ENCODE measurements at places on chromosomes 7 and 10. TPM values are rescaled to one million over a fixed set of nuclear protein-coding genes. Genes with fewer than 3 reads are reported as not detected.

DNA sequence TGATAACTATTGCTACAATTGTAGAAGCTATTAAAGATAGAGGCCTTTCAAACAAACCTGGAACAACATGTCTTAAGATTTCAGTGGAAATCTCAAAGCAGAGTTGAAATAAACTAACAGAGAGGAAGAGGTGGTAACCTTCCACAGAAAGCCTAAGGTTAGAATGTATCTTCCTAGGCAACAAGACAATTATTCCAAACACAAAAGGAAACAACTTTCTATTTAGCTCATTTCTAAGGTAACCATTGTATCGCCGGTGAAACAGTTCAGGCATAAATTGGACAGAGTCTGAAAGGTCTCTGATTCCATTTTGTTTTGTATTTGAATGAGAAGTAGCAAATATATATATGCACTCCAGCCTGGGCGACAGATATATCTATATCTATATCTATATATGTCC is 30.7 kb upstream of the HYCC1 start:
- no peak for DNase-seq

DNA sequence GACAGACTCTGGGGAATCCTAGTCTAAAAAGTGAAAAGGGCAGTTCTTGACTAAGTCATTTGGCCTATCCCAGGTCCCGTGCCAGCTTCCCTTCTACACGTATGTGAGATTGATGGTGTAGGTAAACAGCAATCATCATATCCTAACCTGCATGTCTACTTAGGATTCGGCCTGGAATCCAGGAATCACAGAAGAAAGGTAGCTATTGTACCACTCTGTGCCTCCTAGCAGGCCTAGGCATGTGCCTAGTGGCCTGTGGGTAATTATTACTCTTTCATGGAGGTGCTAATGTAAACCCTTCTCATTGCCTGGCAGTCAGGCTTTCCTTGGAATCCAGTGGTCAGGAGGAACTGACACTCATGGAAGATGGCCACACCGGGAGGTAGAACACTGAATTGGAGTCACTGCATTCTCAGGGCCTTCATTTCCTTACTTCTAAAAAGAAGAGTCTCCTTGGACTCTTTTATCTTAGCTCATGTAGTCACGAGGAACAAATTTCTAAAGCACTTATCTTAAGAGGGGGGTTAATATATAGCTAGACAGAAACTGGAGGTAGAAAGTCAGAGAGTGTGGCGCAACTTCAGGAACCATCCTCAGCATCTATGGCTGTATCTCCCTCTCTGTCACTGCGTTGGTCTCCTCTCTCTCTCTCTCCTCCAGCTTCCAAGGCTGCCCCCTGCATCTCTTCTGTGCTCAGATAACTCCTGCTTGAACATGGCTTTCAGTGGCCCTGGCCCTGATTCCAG is 122.5 kb downstream of the C1GALT1 start:
- DNase-seq, result no peak

DNA sequence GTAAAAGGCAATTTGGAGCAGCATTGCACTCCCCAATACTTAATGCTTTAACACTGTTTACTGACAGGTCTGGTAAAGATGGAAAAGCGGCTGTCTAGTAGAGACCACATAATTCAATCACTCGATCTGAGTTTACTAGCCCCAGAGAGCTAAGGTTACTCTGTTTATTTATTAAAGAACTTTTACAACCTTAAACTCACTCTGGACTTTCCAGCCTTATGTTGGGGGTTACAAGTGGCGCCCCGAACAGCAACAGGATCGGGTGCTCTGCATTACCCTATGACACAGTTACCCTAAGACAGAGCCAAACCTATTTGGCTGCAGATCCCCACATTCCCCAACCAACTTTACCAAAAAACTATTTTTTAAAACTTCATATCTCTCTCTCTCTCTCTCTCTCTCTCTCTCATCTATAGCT is 43.9 kb downstream of the MRPS24 start:
- no peak for DNase-seq

GRCh38 chr7:151440799-151441445 is 981 bp upstream of the CRYGN start:
- no peak for DNase-seq

DNA sequence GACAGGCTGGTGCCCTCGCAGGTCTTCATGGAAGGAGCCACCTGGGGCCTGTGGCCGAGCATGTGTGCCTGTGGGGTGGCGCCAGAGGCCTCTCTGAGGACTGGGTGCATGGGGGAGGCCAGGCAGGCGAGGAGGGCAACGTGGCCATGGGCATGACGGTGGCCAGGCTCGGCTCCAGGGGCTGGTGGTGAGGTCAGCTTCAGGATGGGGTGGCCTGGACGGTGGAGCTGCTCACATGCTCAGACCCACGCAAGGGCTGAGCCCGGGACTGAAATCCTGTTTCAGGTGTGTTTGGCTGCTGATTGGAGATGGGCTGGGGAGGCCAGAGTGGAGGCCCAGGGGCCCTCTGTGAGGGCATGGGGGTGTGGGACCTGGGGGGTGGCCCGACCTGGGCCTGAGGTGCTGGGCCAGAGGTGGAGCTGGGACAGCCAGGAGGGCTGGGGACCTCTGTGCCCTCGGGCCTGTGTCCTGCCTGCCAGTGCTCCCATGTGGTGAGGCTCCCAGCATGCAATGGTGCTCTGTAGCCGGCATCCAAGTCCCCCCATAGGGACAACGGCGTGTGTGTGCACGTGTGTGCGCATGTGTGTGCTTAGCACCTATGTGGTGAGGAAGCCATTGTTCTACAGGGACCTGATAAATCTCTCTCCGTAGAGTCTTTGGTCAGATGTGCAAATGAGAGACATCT is 71.1 kb downstream of the INPP5A start:
- DNase-seq, result no peak

- no peak for DNase-seq
These were observed 306.2 kb downstream of the CCSER2 start for GRCh38 chr10:84634636-84635035.

DNA sequence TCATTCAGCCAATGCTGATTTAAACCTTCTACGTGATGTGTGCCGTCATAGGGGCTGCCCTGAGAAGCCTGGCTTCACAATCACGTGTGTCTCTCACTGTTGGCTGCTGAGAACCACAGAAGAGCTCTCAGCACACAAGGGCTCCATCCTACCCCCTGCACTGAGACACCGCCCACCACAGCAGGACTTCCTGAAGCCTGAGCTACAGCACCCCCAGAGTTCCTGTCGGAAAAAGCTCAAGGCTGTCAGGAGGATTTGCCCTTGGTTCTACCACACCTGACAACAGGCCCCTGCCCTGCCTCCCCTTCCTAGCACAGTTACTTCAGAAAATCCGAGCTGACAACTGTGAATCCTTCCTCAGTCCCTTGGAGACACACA is 191.9 kb downstream of the MAD1L1 start:
- no peak for DNase-seq

DNA sequence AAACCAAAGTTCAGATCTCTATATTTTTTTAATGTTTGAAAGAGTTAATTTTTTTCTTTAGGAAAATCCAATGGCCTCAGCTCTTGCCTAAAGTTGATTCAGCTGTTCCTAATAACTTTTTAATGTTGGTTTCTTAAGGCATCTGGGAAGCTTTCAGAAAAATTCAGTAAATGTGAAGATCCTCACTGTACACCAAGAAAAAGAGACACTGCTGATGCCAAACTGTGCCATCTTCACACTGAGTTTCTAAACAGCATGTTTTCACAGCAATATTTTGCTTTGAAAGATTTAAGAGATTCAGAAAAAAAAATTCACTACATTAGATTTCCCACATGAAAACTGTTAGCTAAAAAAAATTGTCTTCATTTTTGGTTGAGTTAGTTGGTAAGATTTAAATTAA is 249.4 kb downstream of the NEBL start:
- DNase-seq, result no peak

DNA sequence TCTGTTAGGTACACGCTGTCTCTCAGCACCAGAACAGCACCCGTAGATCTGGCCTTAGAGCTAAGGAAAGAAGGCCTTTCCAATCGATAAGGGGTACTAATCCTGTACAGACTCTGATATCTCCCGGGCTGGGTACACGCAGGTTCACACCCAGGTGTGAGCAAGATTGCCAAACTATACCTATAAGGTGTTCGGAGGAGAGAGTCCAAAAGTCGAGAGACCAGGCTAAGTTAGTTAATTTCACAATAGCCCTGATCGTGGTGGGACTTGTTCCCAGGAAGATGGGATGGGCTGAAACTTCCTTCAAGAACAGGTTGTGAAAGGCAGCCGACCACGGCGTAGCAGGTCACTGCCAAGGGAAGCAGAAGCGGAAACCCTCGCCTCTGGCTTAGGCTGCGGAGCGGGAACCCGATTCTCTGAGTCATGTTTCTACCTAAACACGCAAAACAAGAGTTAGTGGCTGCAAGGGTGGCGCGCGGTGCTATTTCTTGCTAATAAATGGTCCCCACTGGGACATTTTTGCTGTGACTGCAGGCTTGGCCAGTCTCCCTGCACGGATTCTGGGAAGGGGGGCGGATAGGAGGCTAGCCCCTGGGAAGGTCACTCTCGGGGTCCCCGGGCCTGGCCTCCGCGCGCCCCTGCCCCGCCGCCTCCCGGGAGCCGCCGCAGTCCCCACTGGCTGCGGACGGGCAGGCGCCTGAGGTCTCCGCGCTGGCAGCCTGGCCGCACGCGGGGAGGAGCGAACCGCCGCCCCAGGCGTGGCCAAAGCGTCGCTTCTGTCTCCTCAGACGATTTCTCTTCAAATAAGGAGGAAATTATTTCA is 75.4 kb upstream of the PDSS1 start:
- no peak for DNase-seq

GRCh38 chr7:137421366-137421765 is 77.8 kb upstream of the PTN start:
- no peak for DNase-seq

GRCh38 chr7:30286749-30287148 is 2.4 kb downstream of the ZNRF2 start:
- DNase-seq, result no peak

DNA sequence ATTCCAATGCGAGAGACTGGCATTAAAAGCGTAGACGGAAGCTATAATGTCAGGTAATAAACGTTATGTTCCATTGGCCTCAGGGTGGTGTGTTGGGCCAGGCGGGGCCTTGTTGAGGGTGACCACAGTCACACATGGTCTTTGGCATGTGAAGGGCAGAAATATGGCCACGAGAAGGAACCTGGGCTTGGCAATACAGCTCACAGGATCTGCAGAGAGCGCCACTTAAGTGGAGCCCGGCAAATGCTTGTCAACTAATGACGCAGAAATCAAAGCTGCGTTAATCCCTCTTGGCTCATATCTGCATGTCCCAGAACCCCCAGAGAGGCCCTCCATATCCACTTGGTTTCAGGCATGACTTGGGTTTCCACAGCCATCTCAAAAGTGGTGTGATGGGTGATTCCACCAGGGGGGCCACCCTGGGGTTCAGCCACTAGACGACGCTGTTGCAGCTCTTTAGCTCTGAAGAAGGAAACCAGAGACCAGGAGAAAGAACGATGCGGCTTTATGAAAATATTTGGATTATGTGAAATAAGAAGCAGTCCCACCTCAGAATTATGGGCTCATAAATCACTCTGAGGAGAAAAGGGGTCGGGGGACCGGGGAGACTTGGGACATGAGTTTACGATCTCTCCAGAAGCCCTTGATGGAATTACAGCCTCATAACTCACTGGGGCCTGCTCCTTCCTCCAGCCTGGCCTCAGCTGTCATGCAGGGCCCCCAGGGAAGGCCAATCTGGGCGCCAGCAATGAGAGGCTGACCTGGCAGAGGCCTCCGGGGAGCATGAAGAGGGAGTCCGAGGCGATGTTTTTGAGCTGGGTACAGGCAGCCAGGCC is 462.5 kb downstream of the PLXNA4 start:
- DNase-seq, result no peak

DNA sequence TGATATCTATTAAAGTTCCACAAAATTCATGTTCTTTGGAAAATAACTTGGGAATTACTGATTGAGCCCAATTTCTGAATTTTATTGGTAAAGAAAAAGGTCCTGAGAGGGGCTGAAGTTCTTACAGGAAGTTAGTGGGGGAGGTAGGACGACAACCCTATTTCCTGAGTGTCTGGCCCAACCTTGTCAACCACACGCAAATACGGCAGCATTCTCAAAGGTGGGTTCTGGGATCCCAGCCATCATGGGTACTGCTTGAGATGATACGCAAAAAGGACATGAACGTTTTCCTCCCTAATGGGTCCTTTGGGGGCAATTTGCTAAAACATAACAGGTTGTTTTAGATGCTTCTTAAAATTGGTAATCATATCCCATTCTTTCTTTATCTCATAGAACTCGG is 2.7 kb upstream of the PDCD4 start:
- no peak for DNase-seq

- DNase-seq, result no peak
These were observed 55.3 kb downstream of the TEX36 start for GRCh38 chr10:125627646-125628045.

DNA sequence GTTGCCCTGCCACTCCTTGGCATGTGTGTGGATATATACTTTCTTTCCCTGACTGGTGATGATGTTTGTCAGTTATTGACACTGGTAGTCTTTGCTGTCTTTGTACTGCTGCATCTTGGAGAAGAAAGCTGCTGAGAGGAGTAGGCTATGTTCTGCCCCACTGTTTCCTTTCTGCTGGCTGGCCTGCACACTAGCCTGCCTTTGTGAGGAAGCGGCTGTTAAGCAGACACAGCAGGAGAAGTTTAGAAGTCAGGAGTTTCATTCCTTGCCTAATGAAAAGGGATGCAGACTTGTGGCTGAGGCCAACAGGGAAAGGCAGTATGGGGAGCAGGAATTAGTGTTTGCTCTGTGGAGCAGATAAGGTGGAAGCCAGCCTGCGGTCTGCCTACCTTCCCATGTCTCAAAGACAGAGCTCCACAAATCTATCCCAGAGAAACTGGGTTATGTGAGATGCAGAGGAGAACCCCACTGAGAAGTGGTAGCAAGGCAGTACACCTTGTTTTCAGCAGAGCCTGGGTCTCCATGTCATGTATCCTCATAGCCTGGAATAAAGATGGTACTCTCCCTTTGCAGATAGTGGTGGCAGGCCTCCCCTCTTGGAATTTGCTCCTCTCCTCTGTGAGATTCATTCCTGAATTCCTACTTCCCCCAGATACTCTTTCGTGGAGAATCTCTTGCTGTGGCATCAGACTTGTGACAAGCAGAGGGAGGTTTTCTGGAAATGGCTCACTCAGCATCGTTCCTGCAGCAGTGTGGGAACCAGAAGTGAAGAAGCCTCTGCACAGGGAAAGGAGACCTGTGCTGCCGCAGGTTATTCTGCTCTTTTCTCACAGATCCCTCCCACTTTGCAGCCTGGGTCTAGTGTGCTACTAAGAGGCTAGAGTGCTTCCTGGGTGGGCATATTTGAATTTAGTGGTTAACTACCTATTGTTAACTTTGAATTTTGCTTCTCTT is 130.2 kb downstream of the LRRC4 start:
- DNase-seq, result no peak

- no peak for DNase-seq
These were observed 96.8 kb downstream of the PRLHR start for GRCh38 chr10:118498623-118499022.

LIPM gene
- 0.09 TPM for polyA plus RNA-seq

LBX1 gene
- polyA plus RNA-seq, result 0.35 TPM

SNCG gene
- 4.7 TPM for polyA plus RNA-seq

ARMC3 gene
- polyA plus RNA-seq, result 7.7 TPM

STEAP2 gene
- 5.7 TPM for polyA plus RNA-seq

SYT15B gene
- 16.2 TPM for polyA plus RNA-seq
